ENCODE measurements at places on chromosomes 6 and 20.

- no peak for DNase-seq
These were observed 164.0 kb downstream of the FOXC1 start for GRCh38 chr6:1773700-1774099.

GRCh38 chr6:157909282-157909664, 72.4 kb upstream of the SYNJ2 start:
- no peak for DNase-seq

DNA sequence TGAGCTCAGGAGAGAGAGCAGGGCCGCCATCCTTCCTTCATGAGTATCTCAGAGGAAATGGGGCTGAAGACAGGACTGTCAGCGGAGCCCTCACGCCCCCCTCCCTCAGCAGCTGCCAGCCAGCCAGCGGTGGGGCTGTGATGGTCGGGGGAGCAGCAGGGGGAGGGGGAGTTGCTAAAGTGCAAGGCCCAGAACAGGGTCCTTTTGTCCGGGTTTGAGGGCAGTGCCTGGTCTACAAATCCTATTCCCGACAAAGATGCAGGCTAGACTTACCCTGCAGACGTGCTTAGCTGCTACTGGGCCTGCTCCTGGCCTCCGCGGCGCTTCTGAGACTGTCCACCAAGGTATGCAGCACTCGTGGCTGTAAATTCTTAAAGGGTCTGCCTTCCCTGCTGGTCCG, 593.4 kb upstream of the CDH4 start:
- no peak for DNase-seq

DNA sequence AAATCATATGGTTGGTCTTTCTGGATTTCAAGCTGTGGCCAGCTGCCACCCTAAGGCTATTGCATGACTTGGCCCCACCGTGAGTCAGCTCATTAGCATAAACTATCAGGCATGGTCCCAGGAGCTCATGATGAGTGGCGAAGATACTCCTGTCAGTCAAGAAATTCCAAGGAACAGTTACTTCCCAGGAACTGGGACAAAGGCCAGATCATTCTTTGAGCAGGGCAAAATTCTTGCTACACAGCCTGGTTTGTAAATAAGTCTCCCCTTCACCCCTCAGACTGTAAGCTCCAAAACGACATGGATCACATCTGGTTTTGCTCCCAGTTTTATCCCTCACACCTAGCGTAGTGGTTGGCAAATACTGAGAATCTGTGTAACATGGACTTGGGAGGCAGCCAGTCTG, 33.0 kb upstream of the KIAA1586 start:
- peak; percentile 75 for DNase-seq

DNA sequence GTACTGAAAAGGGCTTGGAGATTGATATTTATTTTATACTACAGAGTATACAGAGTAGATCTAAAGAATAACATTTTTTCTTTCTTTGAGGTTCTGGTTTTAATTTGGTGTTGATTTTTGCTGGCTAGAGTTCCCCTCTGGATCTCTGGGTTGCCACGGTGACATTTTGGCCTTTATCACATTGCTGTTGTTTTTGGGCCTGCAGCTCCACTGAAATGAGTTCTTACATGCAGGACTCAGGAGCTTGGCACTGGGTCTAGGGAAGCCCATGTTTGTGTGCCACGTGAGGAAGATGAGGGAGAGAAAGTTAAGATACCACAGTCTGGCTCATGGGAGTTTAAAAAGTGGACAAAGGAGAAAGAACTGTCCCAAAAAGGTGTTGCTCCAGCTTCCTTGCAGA, 7.4 kb upstream of the TFAP2C start:
- no peak for DNase-seq

All from GM04503 (cell line).